NCI-H526 treated with DMSO at 0.1 percent for 48 hours (cell line): ENCODE measurements at places on chromosomes 1 and 21.

- no peak for DNase-seq
These were observed 57.6 kb downstream of the AKT3 start for GRCh38 chr1:243792401-243792800.

- DNase-seq: no peak
These were observed 349.4 kb downstream of the NUF2 start for GRCh38 chr1:163670989-163671757.

GRCh38 chr1:10793129-10793651 lies 3.3 kb downstream of the CASZ1 start:
- DNase-seq: peak; percentile 42

- DNase-seq: no peak
These were observed 39.0 kb downstream of the SETD4 start for GRCh38 chr21:36021251-36021837.

DNA sequence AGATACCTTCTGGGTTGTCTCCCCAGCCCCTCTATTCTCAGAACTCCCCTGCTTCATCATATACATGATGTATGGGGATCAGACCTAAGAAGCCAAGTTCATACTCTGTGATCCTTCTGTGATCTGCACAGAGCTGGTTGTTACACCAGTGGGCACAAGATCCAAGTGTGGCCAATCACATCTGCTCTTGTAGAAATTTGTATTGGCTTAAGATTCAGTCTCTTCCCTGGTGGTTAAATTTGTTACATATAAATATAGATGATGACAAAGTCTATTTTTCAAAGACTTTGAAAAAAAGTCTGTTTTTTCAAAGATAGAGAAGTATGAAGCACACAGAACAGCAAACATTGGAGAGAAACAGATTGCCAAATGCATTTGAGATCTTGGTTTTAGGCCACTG lies 135.8 kb upstream of the FGGY start:
- DNase-seq: no peak

DNA sequence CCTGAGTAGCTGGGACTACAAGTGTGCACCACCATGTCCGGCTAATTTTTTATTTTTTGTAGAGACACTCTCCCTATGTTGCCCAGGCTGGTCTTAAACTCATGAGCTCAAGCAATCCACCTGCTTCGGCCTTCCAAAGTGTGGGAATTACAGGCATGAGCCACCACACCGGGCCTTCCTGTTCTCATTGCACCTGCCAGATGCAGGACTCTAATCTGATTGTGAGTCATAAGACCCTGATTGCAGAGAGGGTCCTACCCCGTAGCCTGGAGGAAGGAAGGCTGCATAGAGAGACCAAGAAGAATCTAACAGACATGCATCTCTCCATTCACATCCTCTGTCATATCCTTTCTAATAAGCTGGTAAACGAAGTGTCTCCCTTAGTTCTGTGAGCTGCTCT lies 19.5 kb upstream of the CGN start:
- no peak for DNase-seq

DNA sequence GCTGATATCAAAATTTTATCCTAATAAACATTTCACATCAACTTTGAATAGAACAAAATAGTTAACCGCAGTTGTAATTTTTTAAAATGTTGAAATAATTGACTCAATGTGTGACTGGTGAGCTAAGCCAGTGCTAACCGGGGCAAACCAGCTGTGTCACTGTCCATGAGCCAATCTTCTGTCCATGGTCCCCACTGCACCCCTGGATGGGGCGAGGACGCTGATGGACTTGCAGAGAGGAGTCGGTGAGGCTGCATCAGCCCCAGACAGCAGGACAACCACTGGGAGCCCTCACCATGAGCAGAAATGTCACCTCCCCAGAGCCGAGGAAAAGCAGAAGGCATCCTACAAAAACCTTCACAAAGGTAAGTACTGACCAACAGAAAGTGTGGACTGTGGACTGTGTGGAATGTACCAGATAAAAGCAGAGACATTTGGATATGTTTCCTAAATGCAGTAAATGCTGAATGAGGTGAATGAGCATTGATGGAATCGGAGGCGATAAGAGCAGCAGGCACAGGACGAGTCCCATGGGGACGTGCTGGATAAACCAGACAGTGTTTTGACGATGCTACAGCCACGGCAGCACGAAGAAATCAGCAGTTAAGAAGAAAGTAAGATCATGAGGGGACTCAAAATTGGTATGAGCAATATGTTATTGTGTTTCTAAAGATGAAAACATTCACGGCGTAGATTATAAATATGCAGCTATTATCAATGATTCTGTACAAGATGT lies 115.0 kb upstream of the BACE2 start:
- DNase-seq: no peak
